Heart right ventricle (tissue), 16 donors: ENCODE measurements at places on chromosomes 3 and 15. TPM values are rescaled to one million over a fixed set of nuclear protein-coding genes. Genes with fewer than 3 reads are reported as not detected.

The TGM5 gene
- not detected for total RNA-seq

The CFAP44 gene
- total RNA-seq = 1.5 TPM

The AQP9 gene
- total RNA-seq = 0.76 TPM

The SKIL gene
- 32.1 TPM for total RNA-seq

The EPM2AIP1 gene
- 33.5 TPM for total RNA-seq

The GXYLT2 gene
- 16.2 TPM for total RNA-seq

The FAIM gene
- total RNA-seq = 2.1 TPM

The CTXN2 gene
- total RNA-seq = not detected

The ITIH1 gene
- not detected for total RNA-seq

The GOLIM4 gene
- total RNA-seq = 89.5 TPM

The TMEM158 gene
- total RNA-seq = 0.98 TPM

The UNC45A gene
- total RNA-seq = 25.3 TPM

The TNNC1 gene
- total RNA-seq = 6,035 TPM

The GOLGA6C gene
- total RNA-seq = not detected

The METTL6 gene
- 11.3 TPM for total RNA-seq

The RTP3 gene
- not detected for total RNA-seq

The ITIH4 gene
- 6.9 TPM for total RNA-seq

The TIMP4 gene
- total RNA-seq = 2.7 TPM

The MB21D2 gene
- total RNA-seq = 2.1 TPM

The ERICH6 gene
- not detected for total RNA-seq

The DZIP1L gene
- 2.5 TPM for total RNA-seq

The TRIM42 gene
- not detected for total RNA-seq

The MYO1E gene
- total RNA-seq = 27.8 TPM

The MYL3 gene
- total RNA-seq = 9,796 TPM

The CCR5 gene
- total RNA-seq = 0.17 TPM

The MYO5A gene
- total RNA-seq = 6.5 TPM

The ALS2CL gene
- total RNA-seq = 41.6 TPM
